Activated CD8-positive, alpha-beta memory T cell treated with anti-CD3 and anti-CD28 coated beads, Interleukin-2, amount 50 U/mL, for 48 hours (primary cell): ENCODE measurements at places on chromosomes 2 and 18.

DNA sequence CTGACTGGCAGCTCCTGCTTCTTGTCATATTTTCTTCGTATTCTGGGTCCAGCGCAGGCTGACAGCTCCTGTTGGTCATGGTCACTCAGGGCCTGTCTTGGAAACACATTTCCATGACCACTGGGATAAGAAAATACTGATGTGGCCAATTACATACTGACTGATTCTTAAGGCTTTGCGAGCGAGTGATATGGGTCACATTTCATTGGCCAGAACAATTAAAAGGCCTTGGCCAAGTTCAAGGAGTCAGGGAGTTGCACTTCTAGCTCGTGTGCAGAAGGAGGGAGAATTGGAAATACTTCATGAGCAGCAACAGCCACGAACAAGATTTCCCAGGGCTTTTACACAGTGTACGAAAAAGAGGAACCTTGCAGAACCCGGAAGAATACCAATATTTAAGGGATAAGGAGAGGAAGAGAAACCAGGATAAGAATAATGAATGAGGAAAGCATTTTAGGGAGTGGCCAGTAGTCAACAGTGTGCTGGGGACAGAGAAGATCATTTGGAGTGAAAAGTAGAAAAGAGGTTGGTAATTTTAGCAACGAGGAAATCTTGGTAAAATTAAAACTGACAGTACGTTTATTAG lies 149.5 kb downstream of the ATP9B start:
- no peak for DNase-seq

DNA sequence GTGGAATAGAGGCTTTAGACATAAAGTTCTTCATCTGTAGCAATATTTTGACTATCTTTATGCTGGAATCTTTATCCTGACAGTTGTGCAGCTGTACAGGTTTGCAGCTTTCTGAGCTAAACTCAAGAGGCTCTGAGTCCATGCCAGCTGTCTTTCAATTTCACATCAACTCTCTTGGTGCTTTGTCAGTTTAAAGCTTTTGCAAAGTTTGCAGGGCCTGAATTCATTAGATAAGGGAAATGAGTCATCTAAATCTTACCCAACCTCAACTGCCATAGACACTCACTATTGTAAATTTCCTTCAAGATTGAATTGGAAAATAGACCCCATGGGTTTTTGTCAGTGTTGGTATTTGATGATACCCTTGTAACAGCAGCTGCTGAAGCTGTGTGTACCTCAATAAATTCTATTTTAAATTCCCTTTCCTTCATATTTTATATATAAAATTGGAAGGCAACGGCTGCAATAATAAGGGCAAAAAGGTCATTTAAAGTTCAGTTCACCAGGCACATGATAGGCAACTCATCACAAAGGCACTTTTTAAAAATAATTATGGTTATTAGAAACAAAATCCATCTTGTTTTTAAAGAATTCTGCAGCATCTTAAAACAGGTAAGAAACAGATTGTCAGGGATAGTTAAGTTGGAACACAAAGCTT lies 169.9 kb upstream of the SLC39A10 start:
- no peak for DNase-seq

DNA sequence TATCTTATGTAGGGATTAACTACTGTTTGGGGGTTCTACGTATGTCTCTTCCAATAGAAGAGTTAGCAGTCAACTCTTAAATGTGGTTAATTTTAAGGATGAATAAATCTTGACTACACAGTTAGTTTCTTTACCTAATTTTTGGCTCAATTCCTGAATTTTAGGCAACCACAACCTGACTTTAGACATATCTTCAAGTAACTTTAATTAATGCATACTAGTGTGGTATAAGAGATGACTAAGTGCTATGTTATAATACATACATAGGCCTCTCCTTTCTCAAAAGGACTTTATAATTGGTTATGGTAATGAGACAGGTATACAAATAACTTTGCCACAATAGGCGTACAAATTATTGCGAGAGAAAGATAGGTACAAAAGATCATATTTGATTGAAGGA lies 312.0 kb downstream of the IRS1 start:
- no peak for DNase-seq

- DNase-seq = no peak
Observed at GRCh38 chr2:236073246-236073645, 94.9 kb downstream of the GBX2 start.

DNA sequence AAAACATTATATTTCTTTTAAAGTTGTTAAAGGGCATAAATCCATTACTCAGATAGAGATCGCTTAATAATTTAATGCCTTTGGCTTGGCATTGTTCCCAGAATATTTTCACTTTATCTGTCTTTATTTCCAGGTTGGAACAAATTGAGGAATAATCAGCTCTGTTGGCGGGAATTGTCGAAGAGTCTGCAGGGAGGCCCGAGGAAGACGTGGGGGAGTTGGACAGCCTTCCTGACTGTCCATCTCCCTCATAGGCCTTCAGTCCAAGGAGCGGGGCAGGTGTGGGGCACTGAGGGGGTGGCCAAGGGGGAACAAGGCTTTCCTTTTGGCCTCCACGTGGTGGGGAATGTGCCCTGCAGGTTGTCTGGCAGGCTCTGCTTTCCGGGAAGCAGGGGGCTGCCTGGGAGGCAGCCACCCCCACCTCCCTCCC lies 179.6 kb downstream of the ZBTB7C start:
- DNase-seq = no peak
